ENCODE measurements at places on chromosomes 1 and 21.

- DNase-seq: no peak
Observed at GRCh38 chr1:63843884-63844283, 70.1 kb downstream of the ROR1 start.

GRCh38 chr1:179510038-179510437 lies 65.7 kb downstream of the NPHS2 start:
- DNase-seq: no peak

- no peak for DNase-seq
Observed at GRCh38 chr1:221069178-221069903, 190.1 kb downstream of the HLX start.

GRCh38 chr1:113676524-113676923 lies 82.8 kb downstream of the PHTF1 start:
- DNase-seq: no peak

GRCh38 chr1:186272486-186272885 lies 102.6 kb downstream of the TPR start:
- DNase-seq: no peak
